ENCODE measurements at places on chromosomes 16 and 17. TPM values are rescaled to one million over a fixed set of nuclear protein-coding genes. Genes with fewer than 3 reads are reported as not detected.

KRTAP4-5 gene
- not detected for polyA plus RNA-seq

RUNDC3A gene
- 0.34 TPM for polyA plus RNA-seq

PIRT gene
- polyA plus RNA-seq, result not detected

DNA sequence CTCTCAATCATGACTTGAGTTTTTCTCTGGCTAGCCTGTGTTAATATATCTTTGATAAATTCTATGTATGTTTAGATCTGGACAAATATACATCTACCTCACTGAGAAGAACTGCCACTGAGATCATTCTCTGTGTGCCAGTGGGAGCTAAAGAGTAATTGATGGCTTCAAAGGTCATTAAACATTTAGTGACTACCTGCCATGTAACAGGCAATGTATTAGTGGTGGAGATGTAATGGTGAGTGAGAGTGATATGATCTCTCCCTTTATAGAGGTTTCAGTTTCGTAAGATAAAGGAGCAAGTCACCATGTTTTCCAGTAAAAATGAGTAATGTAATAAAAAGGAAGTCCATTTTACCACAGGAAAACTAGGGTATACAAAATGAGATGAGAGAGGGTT lies 235.8 kb upstream of the CDH8 start:
- DNase-seq, result no peak

GRCh38 chr16:85539084-85539483 lies 74.0 kb upstream of the GSE1 start:
- no peak for DNase-seq

DNA sequence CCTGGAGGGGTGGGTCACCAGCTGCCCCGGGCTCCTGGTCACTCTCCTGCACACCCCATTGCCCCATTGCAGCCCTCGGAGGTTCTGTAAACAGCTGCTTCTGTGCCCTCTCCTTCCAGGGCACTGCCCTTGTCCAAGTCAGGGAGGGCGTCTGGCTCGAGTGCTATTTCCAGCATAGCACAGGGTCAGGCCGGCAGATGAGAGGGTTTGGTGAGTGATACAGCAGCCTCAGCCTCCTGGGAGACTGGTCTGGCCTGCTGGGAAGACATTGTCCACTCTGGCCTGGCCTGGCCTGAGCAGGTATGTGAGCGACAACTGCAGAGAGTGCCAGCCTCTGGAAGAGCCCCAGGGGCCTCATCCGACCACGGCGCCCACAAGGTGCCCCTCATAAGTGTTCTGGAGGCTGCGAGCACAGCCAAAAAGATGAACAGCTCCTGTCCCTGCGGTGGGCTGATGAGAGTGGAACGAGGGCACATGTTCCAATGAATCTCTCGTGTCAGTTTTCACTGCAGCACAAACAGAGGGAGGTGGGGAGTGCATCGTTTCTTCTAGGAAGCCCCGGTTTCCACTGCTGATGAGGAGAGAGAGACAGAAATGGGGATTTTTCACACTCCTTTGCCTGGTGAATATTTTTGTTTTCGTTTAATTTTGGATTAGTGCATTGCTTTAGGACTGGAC lies 105.8 kb upstream of the SDK2 start:
- no peak for DNase-seq

Measured in IMR-90 (cell line).